ENCODE measurements at places on chromosomes 1 and 21.

DNA sequence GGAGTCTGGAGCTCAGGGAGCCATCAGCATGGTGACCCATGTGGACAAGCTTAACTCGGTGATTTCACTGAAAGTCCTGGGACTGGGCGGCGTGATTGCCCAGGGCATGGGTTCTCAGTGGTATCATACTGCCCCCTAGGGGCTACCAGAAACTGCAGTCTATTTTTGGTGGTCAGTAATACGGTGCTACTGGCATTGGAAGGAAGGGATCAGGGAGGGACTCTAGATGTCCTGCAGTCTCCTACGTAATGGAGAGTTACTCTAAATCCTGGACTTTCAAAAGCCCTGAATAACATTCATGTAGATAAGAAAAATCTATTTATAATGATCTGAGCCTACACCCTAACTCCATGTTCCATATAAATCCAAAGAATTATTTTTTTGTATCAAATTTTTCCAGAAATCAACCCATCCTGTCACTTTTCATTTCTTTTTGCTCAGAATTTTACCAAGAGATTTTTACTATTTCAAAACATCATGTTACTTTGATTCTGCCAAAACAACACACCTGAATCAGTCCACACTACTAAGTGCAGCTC, 37.3 kb downstream of the PABPC4 start:
- peak; percentile 79 for DNase-seq

GRCh38 chr1:39876144-39876543, 7.2 kb downstream of the TRIT1 start:
- DNase-seq = no peak

DNA sequence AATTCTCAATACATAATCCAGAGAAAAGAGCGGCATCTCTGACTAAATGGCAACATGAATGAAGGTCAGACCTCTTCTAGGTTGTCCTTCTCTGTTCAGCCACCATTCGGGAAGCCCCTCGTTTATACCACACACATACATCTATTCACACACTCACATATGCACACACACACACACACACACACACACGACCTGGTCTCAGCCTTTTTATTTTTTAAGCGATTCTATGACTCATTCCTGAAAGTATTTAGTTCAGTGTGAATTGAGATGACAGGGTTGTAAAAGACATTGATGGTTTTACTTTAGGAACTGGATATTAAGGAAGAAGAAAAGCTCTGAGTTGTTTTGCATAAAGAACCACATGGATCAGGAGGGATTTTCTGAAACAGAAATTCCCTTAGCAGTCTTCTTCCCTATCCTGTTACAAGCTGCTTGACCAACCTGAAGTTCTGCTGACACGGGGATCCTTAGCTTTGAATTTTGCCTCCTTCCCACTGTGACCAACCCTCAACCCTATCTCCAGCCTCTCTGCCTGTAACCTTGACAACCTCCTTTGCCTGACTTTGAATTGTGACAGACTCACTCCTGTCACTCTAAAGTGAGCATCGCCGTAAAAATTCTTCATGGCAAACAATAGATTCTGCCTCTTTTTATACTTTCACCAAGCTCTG, 383.1 kb upstream of the ESRRG start:
- DNase-seq = no peak

DNA sequence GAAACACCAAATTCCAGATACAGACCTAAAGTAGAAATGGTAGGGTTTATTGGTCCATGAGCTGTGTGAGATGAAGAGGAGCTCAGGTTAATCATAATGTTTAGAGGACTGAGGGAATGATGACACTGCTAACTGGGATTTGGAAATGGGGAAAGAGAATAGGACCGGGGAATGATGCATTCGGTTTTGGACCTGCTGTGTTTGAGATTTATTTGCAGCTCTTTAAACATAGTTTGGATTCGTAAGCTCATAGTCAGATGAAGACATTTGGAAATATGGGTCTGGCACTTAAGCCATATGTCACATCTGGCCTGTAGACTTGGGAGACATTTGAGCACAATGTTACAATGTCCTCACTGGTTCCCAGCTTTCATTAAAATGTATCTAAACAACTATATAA, 127.9 kb upstream of the DUSP10 start:
- no peak for DNase-seq

DNA sequence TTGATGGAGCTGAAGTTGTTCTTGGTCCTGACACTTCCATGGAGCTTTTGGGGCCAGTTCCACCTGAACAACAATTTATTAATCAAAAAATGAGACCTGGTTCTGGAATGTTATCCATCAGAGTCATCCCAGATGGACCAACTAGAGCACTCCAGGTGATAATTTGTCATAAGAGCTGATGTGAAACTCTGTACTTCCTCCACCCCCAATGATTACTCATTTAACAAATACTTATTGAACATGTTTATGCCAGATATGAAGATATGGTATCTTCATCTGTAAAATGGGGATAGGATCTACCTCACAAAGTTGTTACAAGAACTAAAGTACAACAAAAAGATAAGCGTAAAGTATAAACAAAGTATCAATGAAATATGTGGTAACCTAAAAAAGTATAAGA, 153.2 kb downstream of the VPS13D start:
- no peak for DNase-seq

- no peak for DNase-seq
Observed at GRCh38 chr1:23211955-23212354, 5.3 kb downstream of the HTR1D start.

DNA sequence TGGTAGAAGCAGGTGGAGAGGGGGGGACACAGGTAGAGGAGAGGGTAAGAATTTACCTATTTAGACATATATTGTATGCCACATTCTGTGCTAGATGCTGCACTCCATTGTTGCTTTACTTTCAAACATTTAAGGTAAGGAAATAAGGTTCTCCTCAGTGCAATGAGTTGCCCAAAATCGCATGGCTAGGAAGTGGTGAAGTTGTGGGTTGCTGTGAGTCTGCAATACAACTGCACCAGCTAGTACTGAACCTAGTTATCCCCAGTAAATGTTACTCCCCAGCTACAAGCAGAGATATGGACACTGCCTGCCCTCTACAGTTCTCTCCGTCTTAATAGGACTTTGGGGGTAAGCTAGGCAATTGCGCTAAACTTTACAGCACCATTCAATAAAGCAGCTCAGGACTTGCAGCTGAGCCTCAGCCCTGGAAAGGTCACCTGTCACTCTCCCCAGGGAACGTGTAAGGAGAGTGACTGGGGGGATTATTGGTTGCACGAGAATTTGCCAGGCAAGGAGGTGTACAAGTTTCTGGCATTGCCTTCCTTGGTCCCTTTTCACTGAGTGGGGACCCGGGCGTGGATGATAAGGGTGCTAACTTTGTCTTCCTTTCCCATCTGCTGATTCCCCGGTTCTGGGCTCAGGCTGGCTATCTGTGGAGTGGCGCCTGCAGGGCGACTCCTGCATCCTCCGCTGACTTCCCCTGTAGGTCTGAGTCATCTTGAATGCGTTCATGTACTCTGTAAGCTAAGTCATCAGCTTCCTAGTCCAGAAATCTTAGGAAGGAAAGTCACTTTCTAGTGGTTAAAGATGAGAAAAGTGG, 71.3 kb upstream of the CNTN2 start:
- no peak for DNase-seq

- DNase-seq = no peak
Observed at GRCh38 chr1:232904566-232904965, 45.8 kb upstream of the NTPCR start.

DNA sequence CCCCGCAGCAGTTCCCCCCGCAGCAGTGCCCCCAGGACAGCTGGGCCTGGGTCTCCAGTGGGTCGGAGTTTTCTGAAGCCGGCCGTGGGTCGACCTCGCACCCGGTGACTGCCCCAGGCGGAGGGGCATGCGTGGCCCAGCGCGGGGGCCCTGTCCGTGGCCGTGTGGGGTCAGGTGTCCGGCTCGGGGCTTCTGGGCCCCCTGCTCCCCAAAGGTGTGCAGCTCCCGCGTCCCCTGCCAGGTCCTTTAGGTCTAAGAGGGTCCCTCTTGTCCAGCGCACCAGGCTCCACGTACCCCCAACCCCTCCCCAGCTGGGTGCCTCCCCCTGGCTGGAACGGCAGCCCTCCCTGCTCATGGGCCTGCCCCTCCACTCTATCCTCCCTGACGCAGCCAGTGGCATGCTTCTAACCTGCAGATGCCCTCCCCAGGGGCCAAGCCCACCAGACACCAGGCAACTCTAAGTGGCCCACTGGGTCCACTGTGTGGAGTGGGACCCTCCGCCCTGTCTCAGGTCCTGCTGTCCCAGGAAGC, 5.9 kb upstream of the HES4 start:
- DNase-seq = no peak

GRCh38 chr1:29949676-29950075, 713.4 kb downstream of the PTPRU start:
- no peak for DNase-seq

DNA sequence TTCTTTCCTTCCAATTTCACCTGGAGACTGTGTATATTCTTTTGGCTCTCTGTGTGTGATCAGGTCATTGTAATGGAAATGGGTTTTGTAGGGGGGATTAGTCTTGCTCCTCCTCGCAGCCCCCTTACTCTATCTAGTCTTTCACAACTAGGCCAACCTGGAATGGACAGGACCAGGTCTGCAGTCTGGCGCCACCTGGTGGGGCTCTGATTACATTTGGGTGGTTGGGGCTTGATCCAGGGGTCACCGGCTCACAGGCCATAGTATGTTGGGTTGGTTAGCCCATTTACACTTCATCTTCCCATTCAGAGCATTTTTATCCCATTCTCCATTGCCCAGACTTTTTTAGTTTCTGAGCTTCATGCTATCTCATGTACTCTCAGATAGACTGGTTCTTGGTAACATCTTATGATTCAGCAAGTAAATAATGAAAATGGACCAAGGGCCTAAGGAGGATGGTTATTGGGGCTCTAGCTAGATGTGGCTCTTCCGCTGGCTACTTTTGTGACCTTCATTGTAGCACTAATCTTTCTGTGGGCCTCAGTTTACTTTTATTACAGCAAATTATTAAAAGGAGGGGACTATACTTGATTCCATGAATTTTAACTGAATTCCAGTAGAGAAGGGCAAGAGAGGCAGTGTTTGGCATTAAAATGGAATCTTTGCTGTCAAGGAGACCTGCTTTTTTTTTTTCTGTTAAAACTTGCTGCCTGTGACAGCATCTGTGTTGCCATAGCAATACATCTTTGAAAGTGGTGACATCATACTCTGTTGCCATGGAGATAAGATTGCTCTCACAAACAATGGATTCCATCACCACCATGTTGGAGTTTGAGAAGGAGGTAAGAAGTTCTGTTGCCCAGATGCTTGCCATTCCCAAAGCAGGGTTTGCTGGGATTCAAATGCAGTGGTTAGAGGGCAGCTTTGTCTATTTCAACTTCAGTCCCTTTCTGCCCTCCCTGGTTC, 150.1 kb downstream of the PLXNA2 start:
- DNase-seq = peak; percentile 84

- no peak for DNase-seq
Observed at GRCh38 chr1:156775799-156776198, 8.5 kb downstream of the PRCC start.

DNA sequence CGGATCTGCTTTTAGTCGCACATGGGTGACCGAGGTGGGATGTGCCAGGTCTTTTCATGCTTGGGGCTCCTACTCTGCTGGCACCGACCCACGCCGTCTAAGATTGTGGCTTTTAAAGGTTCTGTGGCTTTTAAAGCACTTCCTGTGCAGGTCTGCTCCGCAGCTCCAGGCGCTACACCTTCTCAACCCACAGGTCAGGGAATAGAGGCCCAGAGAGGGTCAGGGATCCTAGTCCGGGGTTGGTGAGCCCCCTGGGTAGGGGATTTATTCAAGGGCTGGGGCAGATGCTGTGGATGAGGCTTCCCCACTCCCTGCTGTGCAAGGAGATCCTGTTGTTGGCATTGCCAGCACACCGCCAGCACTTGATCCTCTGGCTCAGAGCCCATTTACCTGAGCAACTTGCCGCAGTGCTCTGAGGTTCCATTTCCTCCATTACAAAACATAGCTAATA, 212.8 kb upstream of the RAB4A start:
- DNase-seq = no peak

DNA sequence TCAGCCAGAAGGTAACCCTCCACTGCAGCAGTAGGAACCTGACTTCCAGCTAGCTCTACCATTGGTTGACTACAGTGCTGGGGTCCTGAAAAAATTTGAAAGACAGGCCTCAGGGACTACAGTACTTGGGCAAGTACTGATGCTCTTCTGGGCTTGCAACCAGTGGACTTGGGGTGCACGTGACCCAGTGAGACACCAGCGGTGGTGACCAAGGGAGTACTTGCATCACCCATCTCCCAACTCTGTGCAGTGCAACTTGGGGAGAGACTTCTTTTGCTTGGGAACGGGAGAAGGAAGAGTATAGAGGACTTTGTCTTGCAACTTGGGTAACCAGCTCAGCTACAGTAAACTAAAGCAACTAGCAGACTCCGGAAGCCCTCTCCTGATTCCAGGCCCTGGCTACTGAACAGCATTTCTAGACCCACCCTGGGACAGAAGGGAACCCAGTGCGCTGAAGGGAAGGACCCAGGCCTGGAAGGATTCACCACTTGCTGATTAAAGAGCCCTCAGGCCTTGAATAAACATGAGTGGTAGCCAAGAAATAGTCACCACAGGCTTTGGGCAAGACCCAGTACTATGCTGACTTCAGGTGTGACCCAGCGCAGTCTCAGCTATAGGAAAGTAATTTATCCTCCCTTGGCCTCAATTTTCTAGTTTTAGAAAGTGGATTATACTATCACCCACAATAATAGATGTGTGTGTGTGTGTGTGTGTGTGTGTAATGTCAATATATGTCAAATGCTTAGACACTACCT, 45.6 kb downstream of the TNNI3K start:
- DNase-seq = no peak

DNA sequence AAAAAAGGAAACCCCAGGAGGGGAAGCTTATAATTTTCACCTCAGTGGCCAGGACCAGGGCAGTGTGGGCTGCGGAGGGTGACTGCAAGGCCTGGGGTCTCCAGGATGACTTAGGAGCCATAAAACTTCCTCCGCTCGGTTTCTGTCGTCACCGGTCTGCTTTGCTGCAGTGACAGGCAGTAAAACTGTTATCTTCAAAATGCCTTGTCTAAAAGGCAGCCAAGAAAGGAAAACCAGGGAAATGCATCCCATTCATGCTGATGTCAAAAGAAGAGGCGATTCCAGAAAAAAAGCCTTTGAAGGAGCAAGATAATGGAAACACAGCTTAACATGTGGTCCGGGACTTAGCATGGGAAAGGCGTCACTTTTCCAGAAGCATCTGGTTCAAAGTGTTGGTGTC, 42.0 kb downstream of the COL6A1 start:
- DNase-seq = no peak

- DNase-seq = no peak
Observed at GRCh38 chr21:37380349-37381323, 14.1 kb downstream of the DYRK1A start.

DNA sequence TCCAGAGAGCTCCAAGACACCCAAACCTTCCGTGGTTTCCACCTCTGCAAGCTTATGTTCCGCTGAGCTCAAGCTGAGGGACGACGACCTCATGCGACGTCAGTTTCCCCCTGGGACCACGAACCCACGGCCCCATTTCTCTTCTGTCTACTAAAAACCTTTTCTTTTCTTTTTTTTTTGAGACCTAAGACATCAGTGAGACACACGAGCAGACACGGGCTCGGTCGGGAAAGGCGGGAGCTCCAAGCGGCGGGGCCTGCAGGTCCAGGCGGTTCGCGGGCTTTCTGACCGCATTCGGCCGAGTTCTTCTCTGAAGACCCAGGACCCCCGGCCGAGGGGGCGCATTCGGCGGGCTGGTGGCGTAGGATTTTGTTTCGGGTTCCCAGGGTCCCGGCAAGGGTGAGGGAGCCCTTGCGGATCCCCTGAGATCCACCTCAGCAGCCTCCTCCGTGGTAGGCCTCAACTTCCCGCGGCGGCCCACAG, 402 bp downstream of the C21orf58 start:
- peak; percentile 58 for DNase-seq
